ENCODE measurements at places on chromosomes 11 and 22.

GRCh38 chr11:17479284-17480214 is 2.9 kb upstream of the ABCC8 start:
- DNase-seq, result no peak

- no peak for DNase-seq
Observed at GRCh38 chr11:8544807-8545206, 49.2 kb downstream of the STK33 start.

DNA sequence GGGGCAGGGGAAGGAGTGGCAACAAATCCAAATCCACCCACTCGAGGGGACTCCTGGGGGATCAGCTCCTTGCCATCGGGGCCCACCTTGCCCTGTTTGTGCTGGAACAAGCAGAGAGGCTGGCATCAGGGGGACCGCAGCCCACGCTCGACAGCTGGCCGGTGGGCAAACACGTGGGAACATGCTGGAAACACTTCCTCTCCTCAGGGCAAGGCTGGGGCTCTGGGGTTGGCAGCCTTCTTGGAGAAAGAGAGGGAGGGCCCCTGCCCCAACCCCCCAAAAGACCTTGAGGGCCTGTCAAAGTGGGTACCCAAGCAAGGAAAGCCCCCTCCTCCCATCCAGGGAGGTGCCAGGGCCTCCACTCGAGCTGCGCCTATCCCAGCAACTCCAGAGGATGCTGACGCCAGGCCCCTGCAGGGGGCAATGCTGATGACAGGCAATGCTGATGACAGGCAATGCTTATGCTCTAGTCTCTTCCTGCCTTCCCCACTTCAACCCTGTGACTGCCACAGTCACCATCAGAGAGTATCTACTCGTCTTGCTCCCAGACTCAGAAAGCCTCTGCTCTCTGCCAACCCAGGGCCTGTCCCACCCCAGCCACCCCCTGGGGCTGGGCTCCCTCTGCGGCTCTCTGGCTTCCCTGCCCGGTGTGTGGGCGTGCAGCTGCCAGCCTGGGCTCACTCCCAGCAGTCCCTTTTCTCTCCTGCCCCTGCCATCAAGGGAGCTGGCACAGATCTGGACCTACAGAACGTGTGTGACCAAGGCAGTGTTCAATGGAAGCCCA is 6.0 kb downstream of the ESS2 start:
- DNase-seq, result no peak

GRCh38 chr11:47332791-47333525 is 19.5 kb downstream of the MYBPC3 start:
- DNase-seq, result no peak

DNA sequence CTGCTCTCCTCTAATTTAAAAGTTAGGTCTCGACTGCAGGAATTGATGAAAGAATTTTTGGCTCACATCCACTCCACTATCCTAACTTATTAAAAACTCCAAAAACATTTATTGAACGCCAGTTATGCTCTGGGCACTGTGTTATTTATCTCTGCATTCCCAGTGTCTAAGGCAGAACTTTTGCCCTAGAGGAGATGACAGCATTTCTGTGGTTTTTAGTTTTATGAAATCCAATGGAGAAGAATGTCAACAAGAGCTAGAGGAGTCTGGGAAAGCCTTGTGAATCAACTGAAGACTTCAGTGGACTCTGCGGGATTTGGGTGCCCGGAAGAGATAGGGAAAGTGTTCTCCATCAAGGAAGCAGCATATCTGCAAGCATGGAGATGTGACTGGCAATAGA is 217.0 kb upstream of the PGR start:
- DNase-seq, result no peak

GRCh38 chr11:28529046-28529445 is 420.9 kb downstream of the METTL15 start:
- no peak for DNase-seq

- no peak for DNase-seq
Observed at GRCh38 chr11:16301462-16301861, 54.9 kb downstream of the SOX6 start.

GRCh38 chr22:32701034-32701433 is 100.5 kb upstream of the TIMP3 start:
- DNase-seq, result no peak

- no peak for DNase-seq
Observed at GRCh38 chr11:2763984-2764383, 64.2 kb upstream of the KCNQ1OT1 start.

DNA sequence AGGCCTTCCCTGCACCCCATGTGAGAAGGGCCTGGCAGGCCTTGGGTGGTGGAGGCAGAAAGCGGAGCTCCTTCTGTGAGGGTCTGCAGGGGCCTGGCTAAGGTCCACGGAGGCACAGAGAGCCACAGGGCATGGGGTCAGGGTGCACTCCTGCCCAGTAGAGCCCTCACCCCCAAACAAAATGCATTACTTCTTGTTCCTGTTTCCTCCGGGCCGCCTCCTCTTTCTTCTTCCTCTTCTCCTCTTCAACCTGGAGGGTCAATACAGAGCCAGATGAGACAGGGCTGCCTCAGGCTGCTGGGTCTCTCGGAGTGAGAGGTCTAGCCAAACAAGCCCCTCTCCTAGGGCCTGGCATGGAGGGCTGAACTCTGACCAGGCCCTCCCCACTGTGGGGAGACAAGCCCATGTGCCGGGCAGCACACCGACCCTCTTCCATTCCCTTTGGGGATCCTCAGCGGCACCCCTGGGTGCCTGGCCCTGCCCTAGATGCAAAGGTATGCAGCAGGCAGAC is 10.3 kb upstream of the NAP1L4 start:
- DNase-seq, result no peak

GRCh38 chr11:66443602-66444001 is 5.0 kb upstream of the MRPL11 start:
- no peak for DNase-seq
